ENCODE measurements at places on chromosomes 5 and 9.

- DNase-seq, result peak; percentile 89
Observed at GRCh38 chr5:52811067-52811749, 23.5 kb downstream of the ITGA1 start.

DNA sequence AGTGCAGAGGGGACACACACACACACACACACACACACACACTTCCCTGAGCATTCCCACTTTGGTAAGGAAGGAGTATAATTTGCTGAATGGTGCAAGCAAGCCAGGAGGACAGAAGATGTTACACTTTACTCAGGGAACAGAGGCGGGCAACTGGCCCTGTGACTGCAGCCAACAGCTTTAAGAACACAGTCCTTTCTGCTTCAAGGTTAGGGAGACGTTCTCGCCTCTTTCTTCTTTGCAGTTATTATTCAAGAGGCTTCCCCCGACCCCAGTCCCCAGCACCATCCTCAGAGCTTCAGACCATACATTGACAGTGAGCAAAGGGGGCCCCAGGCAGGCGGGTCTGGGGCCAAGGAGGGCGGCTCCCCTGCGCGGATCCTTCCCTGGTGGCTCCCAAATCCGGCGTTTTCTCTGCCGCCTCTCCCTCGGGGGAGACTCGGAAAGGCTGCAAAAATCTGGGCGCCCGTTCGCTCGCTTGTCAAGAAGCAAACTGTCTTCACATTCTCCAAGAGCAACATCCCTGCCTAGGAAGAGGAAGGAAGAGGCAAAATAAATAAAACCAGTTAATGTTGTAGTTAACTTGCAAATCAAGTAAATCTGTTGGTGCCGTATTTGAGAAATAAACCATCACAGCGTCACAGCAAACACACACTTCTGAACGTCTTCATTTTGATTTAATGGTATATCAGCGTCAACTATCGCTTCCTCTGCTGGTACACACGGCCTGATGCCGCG, 3.8 kb upstream of the LHX2 start:
- DNase-seq, result no peak

DNA sequence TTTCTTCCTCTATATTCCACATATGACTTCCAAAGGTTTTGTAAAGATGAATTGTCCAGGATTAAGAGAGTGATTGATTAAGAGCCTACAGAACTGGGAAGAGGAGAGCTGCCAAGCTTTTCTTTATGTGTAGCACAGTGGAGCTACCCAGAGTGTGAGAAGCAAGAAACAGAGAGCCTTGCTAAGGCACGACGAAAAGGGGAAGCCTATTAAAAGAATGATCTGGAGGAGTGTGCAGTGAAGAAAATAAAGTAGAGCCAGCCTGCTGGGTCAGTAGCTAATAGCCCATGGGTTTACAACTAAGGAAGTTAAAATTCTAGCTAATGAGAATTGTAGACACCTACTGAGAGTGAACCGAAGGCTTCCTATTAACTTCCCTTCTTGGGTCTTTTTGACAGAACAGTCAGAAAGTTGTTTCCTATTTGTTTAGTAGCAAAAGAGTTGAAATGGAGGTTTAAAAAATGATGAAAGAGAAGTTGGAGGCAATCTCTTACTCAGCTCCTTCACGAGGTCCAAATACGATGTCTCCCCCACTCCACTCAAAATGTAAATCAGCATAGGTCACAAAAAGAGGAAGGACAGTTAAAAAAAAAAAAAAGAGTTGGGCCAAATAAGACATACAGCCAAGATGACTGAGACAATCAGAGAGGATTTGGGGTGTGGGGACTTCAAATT, 957 bp upstream of the PRR16 start:
- DNase-seq, result peak; percentile 70

GRCh38 chr9:37935096-37935495, 31.2 kb upstream of the SLC25A51 start:
- no peak for DNase-seq

- no peak for DNase-seq
Observed at GRCh38 chr9:19618816-19619215, 170.0 kb downstream of the SLC24A2 start.

- no peak for DNase-seq
Observed at GRCh38 chr5:163542771-163543170, 37.4 kb downstream of the MAT2B start.

- DNase-seq, result no peak
Observed at GRCh38 chr9:88536951-88537760, 2.2 kb downstream of the NXNL2 start.

DNA sequence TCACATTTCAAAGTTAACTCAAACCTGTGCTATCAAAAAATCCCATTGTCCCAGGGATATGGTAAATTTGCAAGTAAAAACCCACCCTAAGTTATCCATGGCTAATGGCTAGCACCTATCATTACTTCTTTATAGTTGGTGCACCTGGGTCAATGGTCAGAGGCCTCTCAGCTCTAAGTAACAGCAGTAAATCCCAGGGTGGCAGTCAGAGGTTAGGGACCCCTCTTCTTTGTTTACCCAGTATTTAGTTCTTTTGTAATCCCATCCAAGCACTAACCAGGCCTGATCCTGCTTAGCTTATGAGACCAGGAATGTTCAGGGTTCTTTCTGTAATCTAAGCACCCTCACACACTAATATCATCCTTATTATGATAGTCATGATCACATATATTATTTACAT, 52.1 kb upstream of the WWC1 start:
- no peak for DNase-seq

GRCh38 chr9:106025453-106025852, 331.1 kb downstream of the TMEM38B start:
- DNase-seq, result no peak

DNA sequence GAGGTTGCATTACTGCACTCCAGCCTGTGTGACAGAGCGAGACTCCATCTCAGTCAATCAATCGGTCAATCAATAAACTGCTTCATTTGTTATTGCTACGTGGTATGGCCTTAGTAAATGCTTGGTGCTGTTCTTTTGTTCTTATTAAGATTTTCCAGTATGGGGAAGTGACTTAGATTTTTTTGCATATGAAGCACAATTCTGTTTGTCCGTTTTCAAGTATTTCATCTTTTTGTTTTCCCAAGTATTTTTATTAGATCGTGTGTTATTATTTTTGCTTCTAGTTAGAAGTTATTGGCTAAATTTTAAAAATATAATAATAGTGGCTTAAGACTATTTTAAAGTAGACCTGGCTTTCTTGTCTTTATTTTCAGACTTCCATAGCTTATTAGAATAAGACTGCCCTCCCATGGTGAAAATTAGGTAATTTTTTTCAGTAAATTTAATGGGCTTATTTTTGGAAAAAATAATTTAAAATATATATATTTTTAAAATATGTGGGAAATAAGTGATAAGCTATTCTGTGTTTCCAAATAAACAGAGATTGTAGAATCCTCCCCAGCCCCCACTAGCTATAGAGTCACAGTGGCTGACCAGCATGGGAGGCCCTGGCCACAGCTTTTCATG, 14.7 kb upstream of the OMD start:
- DNase-seq, result peak; percentile 33

DNA sequence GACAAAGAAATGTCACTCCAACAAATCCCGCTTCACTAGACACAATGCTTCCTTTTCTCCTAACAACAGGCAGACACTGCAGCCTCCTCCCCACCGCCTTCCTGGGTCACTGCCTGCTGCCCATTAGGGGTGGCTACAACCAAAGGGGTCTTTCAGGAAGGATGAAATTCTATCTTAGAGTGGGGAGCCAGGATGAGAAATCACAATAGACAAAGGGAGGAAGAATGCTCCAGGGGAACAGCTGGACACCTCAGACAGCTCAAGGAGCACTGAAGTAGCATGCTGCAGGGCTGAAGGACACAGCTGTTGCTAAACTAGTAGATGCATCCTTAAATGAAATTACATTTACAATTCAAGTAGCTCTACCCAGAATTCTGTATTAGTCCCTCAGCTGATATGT, 54.2 kb downstream of the PRELID2 start:
- no peak for DNase-seq

DNA sequence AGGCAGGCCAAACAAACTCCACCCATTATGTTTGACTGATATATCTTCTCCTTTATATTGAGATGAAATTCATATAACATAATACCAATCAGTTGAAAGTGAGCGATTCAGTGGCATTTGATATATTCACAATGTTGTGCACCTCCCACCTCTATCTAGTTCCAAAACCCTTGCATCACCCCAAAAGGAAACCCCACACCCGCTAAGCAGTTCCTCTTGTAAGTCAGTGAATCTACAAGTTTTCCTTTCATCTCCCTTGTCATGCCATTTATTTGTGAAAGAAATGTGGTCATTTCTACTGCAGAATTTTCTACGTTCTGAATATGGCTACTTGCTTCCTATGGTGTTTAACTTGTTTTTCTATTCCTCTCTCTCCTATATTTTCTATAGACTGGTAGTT, 99.4 kb upstream of the PTPN3 start:
- peak; percentile 5 for DNase-seq

GRCh38 chr5:132070460-132071337, 2.9 kb upstream of the CSF2 start:
- peak; percentile 54 for DNase-seq

DNA sequence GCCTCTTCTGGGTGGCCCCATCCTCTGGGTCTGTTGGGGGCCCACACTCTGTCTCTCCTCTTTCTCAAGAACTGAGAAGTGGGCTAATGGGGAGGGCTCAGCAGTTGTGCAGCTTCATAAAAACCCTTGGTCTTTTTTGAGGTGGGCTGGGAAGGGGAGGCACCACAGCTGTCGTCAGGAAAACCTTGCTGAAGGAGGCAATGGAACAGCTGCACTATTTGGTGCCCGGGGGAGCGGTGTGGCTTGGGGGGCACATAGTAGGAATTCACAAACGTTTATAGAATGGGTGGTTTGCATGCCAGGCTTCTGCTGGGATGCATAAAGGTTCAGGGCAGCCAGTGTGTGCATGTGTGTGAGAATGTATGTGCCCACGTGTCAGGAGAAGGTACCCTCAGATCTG, 3.2 kb upstream of the IER5L start:
- DNase-seq, result no peak

DNA sequence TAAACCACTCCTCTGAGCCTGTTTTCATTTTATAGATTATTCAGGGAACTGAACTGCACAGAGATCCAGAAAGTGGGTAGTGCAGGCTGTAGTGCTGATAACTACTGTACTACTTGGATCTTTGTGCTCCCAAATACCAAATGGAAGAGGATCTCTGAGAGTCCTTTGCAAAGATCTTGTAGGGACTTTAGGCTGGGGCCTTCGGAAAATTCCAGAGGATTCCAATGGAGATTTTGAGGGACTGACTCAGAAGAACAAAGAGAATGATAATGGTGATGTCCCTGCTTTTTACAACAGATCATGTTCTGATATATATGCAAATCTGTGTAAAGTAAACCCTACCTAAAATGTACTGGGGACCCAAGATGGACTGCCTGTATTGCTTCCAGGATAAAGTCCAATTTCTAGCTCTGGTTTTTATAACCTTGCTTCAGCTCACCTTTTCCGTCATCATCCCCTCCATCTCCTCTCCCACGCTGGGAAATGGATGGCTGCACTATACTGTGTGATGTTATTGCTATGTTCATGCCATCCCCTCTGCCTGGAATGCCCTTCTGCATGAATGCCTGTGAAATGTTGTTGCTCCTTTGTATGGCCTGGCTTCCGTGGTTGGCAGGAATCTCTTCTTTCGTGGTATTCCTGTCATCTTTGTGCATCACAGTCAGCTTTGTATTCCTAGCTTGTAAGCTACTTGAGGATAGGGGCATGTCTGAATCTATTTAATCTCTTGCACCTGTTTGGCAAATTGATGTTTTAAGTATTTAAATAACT, 9.7 kb upstream of the PSMD5 start:
- no peak for DNase-seq

DNA sequence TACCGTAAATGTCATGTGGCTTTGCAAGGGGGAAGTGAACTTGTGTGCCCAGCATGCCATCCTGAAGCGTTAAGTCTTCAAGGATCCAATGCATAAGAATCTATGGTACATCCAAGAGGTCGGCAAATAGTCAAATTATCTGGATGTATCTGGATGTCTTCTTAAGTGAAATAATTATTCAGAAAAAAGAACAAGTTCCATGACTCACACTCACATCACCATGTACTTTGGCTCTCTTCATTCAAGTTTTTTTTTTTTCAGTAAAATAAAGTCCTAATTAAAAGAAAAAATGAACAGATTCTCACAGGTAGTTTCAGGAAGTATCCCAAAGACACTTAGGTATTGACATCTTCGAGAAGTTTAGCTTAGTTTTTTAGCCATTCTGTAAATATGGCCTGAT, 62.7 kb upstream of the MEGF10 start:
- DNase-seq, result no peak
